WTC11 (cell line): ENCODE measurements at places on chromosomes 7 and 10. TPM values are rescaled to one million over a fixed set of nuclear protein-coding genes. Genes with fewer than 3 reads are reported as not detected.

Gene TRPV5
- total RNA-seq = not detected in 3 replicates

Gene LLCFC1
- not detected in 3 replicates for total RNA-seq

Gene OR2A7
- total RNA-seq = 6.3 to 9.9 TPM (median 9.4 TPM) in 3 replicates

Gene ZYX
- 166 to 179 TPM (median 167 TPM) in 3 replicates for total RNA-seq

- no peak overlapping the region for H3K4me3 ChIP-seq
- H3K27me3 ChIP-seq = no peaks in the 10 kb centered on the region
- H3K36me3 ChIP-seq = no peaks in the 10 kb centered on the region
- H3K4me1 ChIP-seq = peaks cover 25% of the 10 kb centered on the region
- DNase-seq = no peak
Observed at GRCh38 chr10:27659786-27660185, 85.8 kb downstream of the MKX start.

- no peak for DNase-seq
- peaks cover 53% of the 10 kb centered on the region for H3K4me1 ChIP-seq
- no peaks in the 10 kb centered on the region for H3K36me3 ChIP-seq
- H3K27me3 ChIP-seq = no peaks in the 10 kb centered on the region
- H3K4me3 ChIP-seq = no peak overlapping the region
Observed at GRCh38 chr10:11208908-11209829, 191.5 kb downstream of the CELF2 start.

DNA sequence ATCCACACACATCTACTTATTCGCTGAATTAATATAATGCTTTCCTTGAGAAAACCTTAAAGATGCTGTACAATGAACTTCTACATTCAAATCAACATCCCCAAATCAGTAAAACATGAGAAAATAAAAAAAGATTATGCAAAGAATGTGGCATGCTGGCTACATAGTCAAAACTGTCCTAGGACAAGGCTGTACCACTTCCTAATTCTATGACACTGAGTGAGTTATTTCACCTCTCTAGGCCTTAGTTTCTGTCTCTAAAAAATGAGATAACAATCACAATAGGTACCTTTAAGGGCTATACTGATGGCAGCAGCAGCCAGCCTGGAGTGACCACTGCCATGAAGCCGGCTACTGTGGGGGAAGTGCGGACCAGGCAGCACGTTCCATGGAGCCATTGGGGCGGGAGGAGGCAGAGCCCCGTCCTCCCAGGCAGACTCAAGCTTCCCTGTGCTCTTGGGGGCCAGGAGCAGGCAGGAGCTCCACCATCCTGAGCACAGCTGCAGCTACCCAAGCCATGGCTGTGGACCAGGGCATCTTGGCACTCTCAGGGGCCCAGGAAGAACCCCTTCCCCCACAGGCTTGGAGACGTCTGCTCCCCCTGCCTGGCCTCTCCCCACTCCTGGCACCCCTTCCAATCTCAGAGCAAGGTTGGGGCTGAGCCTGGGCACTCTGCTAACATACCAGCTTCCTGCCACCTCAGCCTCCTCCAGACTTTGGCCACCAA lies 110.2 kb downstream of the ELAPOR2 start:
- H3K27ac ChIP-seq = no peak overlapping the region
- no peaks in the 10 kb centered on the region for H3K36me3 ChIP-seq
- no peaks in the 10 kb centered on the region for H3K27me3 ChIP-seq
- no peak for DNase-seq
- peaks cover 31% of the 10 kb centered on the region for H3K4me1 ChIP-seq

GRCh38 chr7:139091677-139091996 lies 17.9 kb downstream of the ZC3HAV1 start:
- no peaks in the 10 kb centered on the region for H3K27me3 ChIP-seq
- H3K27ac ChIP-seq = peak overlapping the region; percentile 46; the same call in 1 of the 2 replicates
- no peak overlapping the region for H3K4me3 ChIP-seq

GRCh38 chr7:89602984-89603383 lies 551.3 kb upstream of the STEAP1 start:
- peaks cover 23% of the 10 kb centered on the region for H3K36me3 ChIP-seq
- no peak overlapping the region for H3K27ac ChIP-seq
- no peaks in the 10 kb centered on the region; the same call in 1 of the 2 replicates for H3K27me3 ChIP-seq
- H3K4me1 ChIP-seq = peaks cover 14% of the 10 kb centered on the region
- no peak for DNase-seq
- H3K4me3 ChIP-seq = no peak overlapping the region

GRCh38 chr10:106189292-106189691 lies 975.2 kb downstream of the SORCS1 start:
- DNase-seq = peak; percentile 64
- no peaks in the 10 kb centered on the region for H3K36me3 ChIP-seq
- 0 out of 2 replicates have a peak, but pooled peaks cover 3% of the 10 kb centered on the region for H3K4me1 ChIP-seq
- no peak overlapping the region for H3K4me3 ChIP-seq
- no peaks in the 10 kb centered on the region for H3K27me3 ChIP-seq
- no peak overlapping the region for H3K27ac ChIP-seq

- H3K4me3 ChIP-seq = no peak overlapping the region
- peaks cover 10% of the 10 kb centered on the region for H3K36me3 ChIP-seq
- H3K27ac ChIP-seq = no peak overlapping the region
- peaks cover 15% of the 10 kb centered on the region for H3K27me3 ChIP-seq
- DNase-seq = no peak
- peaks cover 13% of the 10 kb centered on the region for H3K4me1 ChIP-seq
Observed at GRCh38 chr7:41834805-41835694, 132.2 kb upstream of the INHBA start.

- H3K27me3 ChIP-seq = no peaks in the 10 kb centered on the region
- no peaks in the 10 kb centered on the region for H3K36me3 ChIP-seq
- no peak for DNase-seq
- H3K27ac ChIP-seq = peak overlapping the region; percentile 19; the same call in 1 of the 2 replicates
Observed at GRCh38 chr7:151837285-151838042, 39.5 kb downstream of the PRKAG2 start.

DNA sequence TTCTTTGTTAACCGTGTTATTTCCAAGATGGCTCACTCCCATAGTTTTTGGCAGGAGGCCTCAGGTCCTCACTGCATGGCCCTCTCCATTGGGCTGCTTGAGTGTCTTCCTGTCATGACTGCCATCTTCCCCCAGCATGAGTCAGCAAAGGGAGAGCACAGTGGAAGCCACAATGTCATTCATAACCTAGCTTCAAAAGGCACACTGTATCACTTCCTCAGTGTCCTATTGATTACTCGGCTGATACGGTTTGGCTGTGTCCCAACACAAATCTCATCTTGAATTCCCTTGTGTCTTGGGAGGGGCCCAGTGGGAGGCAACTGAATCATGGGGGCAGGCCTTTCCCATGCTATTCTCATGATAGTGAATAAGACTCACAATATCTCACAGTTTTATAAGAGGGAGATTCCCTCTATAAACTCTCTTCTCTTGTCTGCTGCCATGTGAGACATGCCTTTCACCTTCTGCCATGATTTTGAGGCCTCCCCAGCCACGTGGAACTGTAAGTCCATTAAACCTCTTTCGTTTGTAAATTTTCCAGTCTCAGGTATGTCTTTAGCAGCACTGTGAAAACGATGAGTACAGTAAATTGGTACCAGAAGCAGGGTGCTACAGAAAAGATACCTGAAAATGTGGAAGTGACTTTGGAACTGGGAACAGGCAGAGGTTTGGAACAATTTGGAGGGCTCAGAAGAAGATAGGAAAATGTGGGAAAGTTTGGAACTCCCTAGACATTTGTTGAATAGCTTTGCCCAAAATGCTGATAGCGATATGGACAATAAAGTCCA lies 106.5 kb downstream of the PRLHR start:
- peaks cover 5% of the 10 kb centered on the region for H3K27me3 ChIP-seq
- H3K4me3 ChIP-seq = no peak overlapping the region
- peaks cover 35% of the 10 kb centered on the region for H3K36me3 ChIP-seq
- H3K27ac ChIP-seq = no peak overlapping the region
- no peak for DNase-seq

- no peak overlapping the region for H3K27ac ChIP-seq
- H3K27me3 ChIP-seq = no peaks in the 10 kb centered on the region
- DNase-seq = no peak
- no peak overlapping the region for H3K4me3 ChIP-seq
- peaks cover 9% of the 10 kb centered on the region for H3K4me1 ChIP-seq
- H3K36me3 ChIP-seq = no peaks in the 10 kb centered on the region
Observed at GRCh38 chr10:61159253-61159652, 215.3 kb upstream of the RHOBTB1 start.

- H3K4me3 ChIP-seq = no peak overlapping the region
- no peaks in the 10 kb centered on the region for H3K36me3 ChIP-seq
- peaks cover 49% of the 10 kb centered on the region for H3K4me1 ChIP-seq
- H3K27ac ChIP-seq = no peak overlapping the region
- no peak for DNase-seq
Observed at GRCh38 chr10:67790534-67791408, 47.2 kb downstream of the DNAJC12 start.

GRCh38 chr10:97508342-97508741 lies 9.6 kb downstream of the UBTD1 start:
- no peaks in the 10 kb centered on the region for H3K27me3 ChIP-seq
- no peaks in the 10 kb centered on the region for H3K36me3 ChIP-seq
- H3K4me3 ChIP-seq = no peak overlapping the region

DNA sequence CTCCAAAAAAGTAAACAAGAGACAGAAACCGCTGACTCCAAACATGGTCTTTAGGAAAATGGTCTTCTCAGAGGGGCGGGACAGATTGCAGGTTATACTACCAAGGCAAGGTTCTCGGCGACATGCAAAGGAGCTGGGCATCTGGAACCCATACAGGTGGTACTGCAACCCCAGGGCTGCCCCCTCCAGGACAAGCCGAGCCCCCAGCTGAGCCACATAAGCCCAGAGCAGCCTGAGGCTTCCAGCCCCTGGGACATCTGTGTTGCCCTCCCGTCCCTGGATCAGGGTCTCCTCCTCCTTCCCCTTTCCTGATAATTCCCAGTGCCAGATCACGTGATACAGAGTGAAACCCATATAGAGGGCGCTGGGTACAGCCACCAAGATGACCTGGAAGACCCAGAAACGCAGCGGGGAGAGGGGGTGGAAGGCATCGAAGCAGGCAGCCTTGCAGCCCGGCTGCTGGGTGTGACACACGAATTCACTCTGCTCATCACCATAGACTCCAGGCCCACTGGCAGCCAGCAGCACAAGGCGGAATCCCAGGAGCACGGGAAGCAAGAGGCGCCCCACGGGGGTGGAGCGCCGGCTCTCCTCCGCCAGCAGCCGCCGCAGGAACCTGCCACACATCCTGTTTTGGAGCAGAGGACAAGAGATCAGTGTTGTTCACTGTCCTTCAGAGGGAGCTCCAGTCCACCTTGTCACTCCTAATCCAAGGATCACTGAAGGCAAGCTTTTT lies at the start of gene GJC3:
TSS of gene GJC3 (minus strand) at position 627 of the 736 bp plus-strand sequence. CDS start at position 627, 0 bp downstream.
- DNase-seq = peak; percentile 73
- peaks cover 51% of the 10 kb centered on the region for H3K4me1 ChIP-seq
- H3K4me3 ChIP-seq = peak within 1 kb of the TSS; percentile 64
- H3K36me3 ChIP-seq = peaks cover 3% of the 10 kb centered on the region

DNA sequence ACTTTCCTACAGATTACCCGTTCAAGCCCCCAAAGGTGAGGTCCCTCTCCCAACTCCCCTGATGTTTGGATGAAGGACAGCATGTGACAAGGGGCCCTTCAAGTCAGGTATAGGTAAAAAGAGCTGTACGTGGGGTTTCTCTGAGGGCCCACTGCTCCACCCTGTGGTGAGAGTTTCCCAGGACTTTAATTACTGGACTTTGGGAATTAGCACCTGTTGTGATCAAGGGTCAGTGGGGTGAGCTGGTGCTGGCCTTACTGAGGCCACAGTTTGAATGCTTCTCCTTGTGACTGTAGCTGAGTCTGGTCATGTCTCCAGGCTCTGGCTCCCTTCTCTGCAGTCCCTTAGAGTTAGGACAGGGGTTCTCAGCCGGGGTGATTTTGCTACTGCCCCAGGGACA lies 16.8 kb downstream of the UBE2D4 start:
- H3K4me1 ChIP-seq = peaks cover 2% of the 10 kb centered on the region
- no peak overlapping the region for H3K27ac ChIP-seq
- no peak overlapping the region for H3K4me3 ChIP-seq
- no peaks in the 10 kb centered on the region for H3K36me3 ChIP-seq
- H3K27me3 ChIP-seq = no peaks in the 10 kb centered on the region

DNA sequence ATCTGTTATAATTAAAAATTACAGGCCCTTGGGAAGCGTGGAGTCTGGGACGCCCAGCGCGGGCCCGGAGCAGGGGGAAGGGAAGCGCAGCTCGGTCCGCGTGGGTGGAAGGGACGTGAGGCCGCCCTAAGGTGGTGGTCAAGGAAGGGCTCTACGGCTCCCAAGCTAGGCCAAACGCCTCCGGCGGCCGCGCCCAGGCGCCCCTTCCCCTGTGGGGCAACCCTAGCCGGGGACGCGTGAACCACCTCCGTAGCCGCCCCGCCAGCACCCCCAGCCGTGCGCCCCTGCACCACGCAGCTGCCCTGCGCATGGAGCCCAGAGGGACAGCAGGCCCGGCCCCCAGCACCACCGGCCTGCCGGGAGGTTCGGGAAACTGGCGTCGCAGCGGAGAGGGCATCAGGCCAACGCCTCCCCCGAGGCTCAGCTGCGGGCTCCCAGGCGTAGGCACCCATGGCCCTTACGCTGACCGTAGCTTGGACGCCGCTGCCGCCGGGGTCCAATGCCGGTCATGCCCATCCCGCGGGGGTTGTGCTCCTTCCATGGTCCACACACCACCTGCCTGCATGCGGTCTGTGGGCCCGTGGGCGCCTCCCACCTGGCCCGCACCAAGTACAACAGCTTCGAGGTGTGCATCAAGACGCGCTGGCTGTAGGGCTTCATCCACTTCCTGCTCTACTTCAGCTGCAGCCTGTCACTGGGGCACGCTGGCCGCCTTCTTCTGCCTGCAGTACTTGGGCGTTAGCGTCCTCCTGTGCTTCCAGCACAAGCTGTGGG lies 166.7 kb downstream of the SEPTIN7 start:
- no peaks in the 10 kb centered on the region for H3K27me3 ChIP-seq
- 0 out of 2 replicates have a peak, but pooled peaks cover 2% of the 10 kb centered on the region for H3K36me3 ChIP-seq
- no peak overlapping the region for H3K27ac ChIP-seq
- no peak overlapping the region for H3K4me3 ChIP-seq

DNA sequence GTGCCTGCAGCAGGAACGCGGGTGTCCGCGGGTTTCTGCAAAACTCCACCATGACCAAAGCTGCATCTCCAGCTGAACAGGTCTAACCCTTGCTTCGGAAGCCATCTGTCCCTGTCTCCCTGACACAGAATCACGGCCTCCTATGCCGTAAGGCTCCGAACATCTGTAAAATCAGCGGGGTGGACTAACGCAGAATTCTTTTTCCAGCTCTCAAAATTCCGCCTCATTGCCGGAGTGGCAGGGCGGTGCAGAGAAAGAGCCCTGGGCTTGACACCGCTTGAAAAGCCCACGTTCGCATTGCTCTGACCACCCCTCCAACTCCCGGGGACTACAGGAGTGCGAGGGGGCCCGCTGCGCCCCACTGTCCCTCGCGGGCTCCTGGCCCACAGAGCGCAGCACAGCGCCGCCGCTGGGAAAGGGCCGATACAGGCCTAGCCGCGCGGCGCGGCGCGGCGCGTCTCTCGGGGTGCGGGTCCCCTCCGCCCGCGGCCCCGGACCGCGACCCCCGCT lies 409 bp downstream of the DNMBP start:
- H3K27me3 ChIP-seq = peaks cover 21% of the 10 kb centered on the region
- peaks cover 40% of the 10 kb centered on the region for H3K4me1 ChIP-seq
- H3K36me3 ChIP-seq = no peaks in the 10 kb centered on the region
